ENCODE measurements at places on chromosomes 1 and 21.

- no peak for DNase-seq
Measured at GRCh38 chr1:21361506-21361905, 71.2 kb upstream of the ECE1 start.

DNA sequence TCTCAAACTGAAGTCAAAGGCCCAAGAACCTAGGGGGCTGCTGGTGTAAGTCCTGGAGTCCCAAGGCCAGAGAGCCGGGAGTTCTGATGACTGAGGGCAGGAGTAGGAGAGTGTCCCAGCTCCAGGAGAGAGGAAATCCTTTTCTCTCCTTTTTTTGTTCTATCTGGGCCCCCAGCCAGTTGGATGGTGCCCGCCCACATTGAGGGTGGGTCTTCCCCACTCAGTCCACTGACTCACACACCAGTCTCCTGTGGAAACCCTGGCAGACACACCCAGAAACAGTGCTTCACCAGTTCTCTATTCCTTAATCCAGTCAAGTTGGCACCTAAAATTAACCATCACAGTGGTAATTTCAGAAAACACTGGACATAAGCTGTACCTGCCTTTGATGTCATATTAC lies 12.7 kb upstream of the WDR26 start:
- DNase-seq: no peak

DNA sequence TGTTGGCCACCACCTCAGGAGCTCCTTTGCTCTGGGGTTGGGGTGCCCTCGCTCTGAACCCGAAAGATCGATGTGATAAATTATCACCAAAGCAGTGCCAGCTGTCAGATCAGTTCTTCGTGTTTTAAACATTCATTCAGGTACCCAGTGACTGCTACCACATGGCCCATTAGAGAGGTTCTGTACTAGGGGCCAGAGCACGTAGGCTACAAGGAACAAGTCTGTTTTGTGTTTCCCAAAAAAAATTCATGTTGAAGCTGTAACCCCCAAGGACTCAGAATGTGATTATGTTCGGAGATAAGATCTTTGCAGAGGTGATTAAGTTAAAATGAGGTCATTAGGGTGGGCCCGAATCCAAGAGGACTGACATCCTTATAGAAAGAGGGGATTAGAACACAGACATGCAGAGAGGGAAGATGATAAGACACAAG lies 526.9 kb downstream of the NPHP4 start:
- no peak for DNase-seq

- no peak for DNase-seq
Measured at GRCh38 chr1:37697090-37697489, 4.8 kb downstream of the CDCA8 start.

DNA sequence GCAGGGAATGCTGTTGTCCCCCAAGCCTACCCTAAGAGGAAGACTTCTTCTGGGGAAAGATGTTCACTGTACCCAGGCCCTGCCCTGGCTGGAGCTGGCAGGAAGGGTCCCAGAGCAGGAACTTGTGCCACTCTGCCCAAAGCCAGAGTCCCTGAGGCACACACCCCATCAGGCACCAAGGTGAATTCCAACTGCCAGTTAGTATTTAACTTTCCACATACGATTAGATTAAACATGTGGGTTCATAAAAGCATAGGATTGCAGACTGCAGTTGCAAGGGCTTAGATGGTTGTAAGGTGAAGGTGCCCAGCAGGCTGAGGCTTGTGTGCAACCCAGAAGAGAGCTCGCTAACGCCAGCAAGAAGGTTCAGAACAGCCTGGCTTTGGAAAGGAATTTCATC lies at the start of gene KCNE2:
KCNE2 (plus strand) TSS at position 274 of the 400 bp plus-strand sequence. CDS start 6,473 bp downstream, outside the sequence.
- no peak for DNase-seq

- DNase-seq: no peak
Measured at GRCh38 chr1:222325506-222325905, 222.4 kb downstream of the HHIPL2 start.

- DNase-seq: no peak
Measured at GRCh38 chr1:214718724-214719123, 115.7 kb downstream of the CENPF start.

DNA sequence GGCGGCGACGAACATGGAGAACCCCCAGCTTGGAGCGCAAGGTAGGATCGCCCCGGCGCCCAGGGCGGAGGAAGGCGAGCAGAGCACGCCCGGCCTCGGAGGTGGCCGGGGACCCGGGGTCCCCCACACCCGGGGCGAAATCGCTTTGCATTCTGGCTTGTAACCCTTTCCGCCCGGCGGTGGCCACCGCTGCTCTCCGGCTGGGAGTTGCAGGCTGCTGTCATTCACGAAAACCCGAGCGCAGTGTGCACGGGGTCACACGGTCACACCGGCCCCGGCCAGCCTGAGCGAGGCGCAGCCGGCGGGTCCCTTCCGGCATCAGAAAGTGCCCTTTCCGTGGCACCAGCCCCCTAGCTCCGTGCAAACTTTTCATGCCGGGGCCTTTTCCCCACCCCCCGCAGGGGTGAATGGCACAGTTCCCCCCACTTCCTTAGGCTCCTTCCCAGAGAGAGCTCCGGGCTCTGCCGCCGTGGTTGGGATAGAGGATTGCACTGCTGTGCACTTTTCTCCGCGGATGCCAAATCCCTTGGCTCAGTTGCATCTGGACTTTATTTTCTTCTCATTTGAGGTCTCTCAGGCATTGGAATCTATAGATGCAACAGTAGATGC lies 802 bp downstream of the KAZN start:
- DNase-seq: no peak

DNA sequence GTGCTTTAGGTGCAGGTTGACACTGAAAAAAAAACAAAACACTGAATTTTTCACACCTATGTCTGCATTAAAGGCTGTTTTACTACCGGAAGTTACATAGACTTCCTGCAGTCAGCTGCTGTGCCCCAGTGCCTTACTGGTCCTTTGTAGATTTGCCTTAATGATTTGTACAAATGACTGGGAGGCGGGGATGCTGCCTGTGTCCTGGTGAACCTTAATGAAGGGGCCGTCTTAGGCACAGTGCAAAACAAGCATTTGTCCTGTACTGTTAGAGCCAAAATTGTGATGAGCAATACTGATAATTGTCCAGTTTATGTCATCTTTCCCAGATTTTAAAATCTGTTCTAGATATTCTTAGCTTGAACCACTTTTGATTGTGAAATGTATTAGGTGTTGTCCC lies 90.9 kb upstream of the PGD start:
- no peak for DNase-seq

GRCh38 chr1:8687538-8687937 lies 129.9 kb downstream of the RERE start:
- DNase-seq: no peak

DNA sequence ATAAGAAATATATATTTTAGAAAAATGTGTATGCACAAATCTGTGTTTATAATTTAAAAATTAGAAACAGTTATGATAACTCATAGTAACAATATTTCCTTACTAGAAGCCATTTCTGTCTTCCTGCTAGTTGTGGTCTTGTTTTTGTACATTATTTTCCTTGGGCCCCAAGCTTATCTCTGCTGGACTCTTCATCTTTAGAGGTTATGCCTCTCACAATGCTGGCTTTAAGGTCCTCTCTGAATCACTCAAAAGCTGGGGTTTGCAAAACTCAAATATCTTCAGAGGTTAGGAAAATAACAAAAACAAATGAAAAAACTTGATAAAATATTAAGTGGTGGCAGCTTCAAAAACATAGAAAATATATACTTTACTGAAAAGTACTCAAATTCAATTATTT lies 133.8 kb downstream of the PTPRC start:
- DNase-seq: no peak

DNA sequence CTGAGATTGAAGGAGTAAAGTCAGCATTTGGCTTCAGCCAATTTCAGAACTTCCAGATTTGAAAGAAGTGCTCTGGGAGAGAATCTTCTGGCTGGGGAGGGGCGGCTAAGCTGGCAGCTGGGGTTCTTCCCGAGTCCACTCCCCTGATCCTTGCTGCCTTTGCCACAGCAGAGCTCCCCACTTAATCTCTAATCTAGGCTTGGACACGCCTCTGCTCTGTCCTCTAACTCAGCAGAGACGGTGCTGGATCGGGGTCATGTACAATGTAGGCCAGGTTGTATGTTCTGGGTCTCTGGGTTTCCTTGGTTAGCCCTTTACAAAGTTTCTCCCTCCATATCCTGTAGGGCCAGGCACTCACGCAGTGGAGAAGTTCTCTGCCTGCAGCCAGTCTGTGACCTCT lies 10.1 kb upstream of the GSTM3 start:
- DNase-seq: no peak

- DNase-seq: no peak
Measured at GRCh38 chr1:105088166-105088565, 1338.5 kb downstream of the AMY1C start.

DNA sequence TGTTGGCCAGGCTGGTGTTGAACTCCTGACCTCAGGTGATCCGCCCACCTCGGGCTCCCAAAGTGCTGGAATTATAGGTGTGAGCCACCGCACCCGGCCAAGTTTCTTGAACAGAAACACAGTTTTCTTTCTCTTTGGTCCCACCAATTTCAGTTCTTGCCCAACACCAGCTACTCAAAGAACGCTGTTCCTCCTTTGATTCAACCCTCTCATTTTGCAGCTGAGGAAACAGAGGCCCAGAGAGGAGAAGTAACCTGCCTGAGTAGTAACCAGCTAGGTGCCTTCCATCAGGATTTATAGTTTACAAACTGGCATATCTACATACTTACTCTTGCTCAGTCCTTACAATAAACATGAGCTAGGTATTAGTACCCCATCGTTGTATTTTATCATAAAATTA lies 119.9 kb downstream of the SYF2 start:
- DNase-seq: no peak

DNA sequence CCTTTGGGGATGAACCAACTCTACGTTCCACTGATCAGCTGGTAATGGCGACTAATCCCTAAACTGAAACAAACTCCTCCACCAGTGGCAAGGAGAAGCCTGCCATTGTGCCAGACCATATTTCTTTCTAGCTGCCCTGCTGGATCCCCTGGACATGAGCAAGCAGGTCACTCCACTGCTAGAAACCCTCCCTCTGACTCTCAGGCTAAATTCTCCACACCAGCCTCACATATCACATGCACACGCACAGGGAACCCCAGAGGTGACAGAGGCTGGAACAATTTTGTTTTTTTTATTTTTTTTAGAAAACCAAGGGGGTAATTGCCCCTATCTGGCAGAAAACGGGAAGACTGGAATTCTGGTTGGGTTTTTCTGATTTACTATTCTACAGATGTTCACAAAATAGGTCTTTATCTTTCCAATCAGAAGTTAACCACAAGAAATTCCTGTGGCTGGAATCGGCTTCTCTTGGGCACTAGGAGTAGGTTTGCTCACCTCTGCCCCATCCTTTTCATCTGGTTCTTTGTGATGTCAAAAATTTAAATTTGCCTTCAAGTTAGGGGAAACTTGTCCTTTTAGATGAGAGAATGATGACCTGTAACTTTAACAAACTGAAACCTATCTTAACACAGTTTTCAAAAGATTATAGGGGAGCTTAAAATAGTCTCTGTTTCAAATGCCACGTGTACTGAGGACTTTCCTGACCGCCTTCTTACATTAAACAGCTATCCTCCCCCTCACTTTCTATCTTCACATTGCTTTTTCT lies 258.1 kb downstream of the SDCCAG8 start:
- no peak for DNase-seq

GRCh38 chr1:207944571-207944970 lies 33.6 kb upstream of the CD34 start:
- DNase-seq: no peak

DNA sequence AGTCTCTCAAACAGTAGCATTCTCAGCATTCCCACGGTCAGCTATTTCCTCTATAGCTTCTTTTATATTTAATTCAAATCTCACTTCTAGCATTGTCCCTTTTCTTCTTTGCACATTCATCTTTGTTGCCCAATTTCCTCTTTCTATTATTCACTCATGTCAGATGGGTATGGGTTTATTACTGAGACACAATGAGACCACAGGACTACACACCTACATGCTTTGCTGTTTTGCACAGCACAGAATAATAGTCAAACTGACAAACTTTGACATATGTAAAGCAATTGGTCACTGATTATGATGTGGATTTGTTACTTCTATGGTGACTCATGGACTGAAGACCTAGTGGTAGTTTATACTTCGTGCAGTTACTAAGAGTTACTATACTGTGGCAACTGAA lies 5.8 kb upstream of the CD1C start:
- DNase-seq: no peak

GRCh38 chr21:45026066-45026745 lies 48.2 kb upstream of the ADARB1 start:
- DNase-seq: no peak

DNA sequence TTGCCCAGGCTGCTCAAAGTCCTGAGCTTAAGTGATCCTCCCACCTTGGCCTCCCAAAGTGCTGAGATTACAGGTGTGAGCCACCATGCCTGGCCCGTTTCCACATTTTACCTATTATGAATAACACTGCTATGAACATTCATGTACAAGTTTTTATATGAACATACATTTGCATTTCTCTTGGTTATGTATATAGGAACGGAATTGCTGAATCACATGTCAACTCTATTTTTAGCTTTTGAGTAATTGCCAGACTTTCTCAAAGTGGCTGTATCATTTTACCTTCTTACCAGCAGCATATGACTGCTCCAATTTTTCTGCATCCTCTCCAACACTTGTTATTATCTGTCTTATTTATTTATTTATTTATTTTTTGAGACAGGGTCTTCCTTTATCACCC lies 2.7 kb downstream of the SPATA21 start:
- no peak for DNase-seq

DNA sequence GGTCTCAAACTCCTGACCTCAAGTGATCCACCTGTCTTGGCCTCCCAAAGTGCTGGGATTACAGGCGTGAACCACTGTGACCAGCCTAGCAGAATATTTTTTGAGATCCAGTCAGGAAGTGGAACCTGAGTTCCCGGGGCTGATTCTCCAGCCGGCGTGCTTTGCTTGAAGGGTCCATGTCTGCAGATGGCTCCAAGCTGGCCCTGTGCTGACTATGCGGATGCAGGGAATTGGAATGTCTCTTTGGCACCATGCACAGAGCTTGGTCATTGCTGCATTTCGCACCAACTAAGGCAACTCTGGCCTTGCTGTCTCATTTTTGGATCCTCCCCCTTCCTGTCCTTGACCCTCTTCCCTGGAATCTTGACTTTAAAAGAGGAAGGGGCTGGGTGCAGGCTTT lies 28.1 kb downstream of the ARHGEF10L start:
- DNase-seq: no peak

DNA sequence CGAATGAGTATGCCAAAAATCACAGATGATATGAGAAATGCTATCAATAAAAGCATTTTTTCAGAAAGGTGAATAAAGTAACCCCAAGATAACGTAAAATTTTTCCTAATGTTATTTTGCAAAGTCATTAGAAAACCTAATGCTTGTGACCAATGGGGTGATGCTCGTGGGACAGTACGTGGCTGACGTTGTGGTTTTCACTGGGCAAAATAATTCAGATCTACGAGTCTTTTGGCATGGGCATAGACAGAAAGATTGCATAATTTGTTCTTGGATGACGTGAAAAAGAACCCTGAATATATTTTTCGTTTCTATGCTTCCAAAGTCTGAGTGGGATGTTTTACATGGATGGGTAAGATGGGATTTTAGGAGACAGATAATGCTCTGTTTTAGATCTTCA lies 71.0 kb downstream of the PBX1 start:
- no peak for DNase-seq

- no peak for DNase-seq
Measured at GRCh38 chr1:216310776-216311175, 112.5 kb downstream of the USH2A start.

GRCh38 chr1:246971090-246971721 lies 36.7 kb downstream of the ZNF695 start:
- DNase-seq: no peak

GRCh38 chr1:181456551-181456950 lies 26.8 kb upstream of the CACNA1E start:
- no peak for DNase-seq

- DNase-seq: no peak
Measured at GRCh38 chr1:193951984-193952383, 765.6 kb upstream of the B3GALT2 start.
